Right hindlimb (tissue), 1 donor: ENCODE measurements at places on chromosomes 4 and X.

- DNase-seq: no peak
Observed at GRCh38 chr4:70586841-70587240, 5.2 kb upstream of the AMBN start.

DNA sequence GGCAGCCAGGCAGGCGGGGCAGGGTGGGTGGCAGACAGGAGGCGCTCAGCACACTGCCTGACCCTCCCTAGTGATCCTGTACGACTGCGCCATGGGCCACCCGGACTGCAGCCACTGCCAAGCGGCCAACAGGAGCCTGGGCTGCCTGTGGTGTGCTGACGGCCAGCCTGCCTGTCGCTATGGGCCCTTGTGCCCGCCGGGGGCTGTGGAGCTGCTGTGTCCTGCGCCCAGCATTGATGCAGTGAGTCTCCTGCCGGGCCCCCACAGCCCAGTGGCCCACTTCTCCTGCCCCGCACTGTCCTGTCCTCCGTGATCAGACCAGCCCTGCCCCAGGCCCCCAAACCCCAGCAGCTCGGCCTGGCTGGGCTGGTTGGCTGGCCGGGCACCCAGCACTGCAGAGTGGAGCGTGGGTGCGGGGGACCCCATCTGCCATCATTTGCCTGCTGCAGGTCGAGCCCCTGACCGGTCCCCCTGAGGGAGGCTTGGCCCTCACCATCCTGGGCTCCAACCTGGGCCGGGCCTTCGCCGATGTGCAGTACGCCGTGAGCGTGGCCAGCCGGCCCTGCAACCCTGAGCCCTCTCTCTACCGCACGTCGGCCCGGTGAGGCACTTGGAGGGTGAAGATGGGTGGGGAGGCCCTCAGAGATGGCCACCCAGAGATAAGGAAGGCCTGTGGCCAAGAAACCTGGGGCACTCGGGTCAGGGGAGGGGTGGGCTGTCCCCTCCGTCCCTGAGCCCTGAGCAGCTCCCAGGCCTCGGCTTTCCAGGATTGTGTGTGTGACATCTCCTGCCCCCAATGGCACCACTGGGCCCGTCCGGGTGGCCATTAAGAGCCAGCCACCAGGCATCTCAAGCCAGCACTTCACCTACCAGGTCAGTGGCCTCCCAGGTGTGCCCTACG is 7.6 kb downstream of the PLXNB3 start:
- DNase-seq: no peak

GRCh38 chrX:40060356-40060845 is 37.4 kb downstream of the BCOR start:
- DNase-seq: no peak

GRCh38 chrX:131729295-131729694 is 185.4 kb downstream of the OR13H1 start:
- no peak for DNase-seq

DNA sequence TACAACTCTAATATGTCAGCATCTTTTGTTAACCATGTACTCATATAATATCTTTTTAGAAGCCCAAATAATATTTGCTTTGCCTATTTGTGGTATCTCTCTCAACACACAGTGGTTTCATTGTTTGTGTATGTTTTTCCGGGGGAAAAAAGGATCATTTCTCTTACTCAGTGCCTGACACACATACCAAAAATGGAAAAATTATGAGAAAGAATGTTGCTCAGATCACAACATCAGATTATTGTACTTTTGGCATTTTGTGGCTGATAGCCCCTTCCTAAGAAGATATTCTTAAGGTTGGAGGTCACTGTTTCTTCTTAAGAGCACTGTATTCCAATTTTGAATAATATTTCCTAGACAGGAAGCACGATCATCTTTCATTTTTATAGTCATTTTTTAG is 93.6 kb downstream of the PDLIM5 start:
- DNase-seq: no peak

GRCh38 chr4:113739197-113739596 is 22.3 kb downstream of the CAMK2D start:
- DNase-seq: no peak

DNA sequence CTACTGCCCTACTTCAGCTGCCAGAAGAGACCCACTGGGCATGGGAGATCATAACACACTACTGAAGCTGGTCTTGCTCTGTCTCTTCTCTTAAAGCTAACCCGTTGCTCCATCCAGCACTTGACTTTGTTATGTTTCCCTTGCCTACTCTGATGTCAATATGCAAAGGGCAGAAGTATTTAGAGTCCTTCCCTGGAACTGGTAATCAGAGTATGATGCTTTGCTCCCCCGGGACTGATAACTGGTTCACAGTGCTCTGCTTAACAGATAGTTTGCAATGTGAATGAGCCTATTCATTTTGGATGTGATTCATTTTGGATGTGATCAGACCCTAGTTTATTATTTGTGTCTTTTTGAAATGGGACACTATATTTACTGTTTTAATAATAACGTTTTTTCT is 12.3 kb upstream of the UCP1 start:
- no peak for DNase-seq

GRCh38 chr4:53234111-53234510 is 131.8 kb downstream of the SCFD2 start:
- DNase-seq: no peak
